ENCODE measurements at places on chromosomes 6 and 20. TPM values are rescaled to one million over a fixed set of nuclear protein-coding genes. Genes with fewer than 3 reads are reported as not detected.

GRCh38 chr20:24422091-24422760 is 47.2 kb upstream of the SYNDIG1 start:
- H3K27ac ChIP-seq, result no peak overlapping the region
- no peak for DNase-seq
- H3K4me1 ChIP-seq, result no peaks in the 10 kb centered on the region
- H3K36me3 ChIP-seq, result no peaks in the 10 kb centered on the region
- no peaks in the 10 kb centered on the region for H3K27me3 ChIP-seq

DNA sequence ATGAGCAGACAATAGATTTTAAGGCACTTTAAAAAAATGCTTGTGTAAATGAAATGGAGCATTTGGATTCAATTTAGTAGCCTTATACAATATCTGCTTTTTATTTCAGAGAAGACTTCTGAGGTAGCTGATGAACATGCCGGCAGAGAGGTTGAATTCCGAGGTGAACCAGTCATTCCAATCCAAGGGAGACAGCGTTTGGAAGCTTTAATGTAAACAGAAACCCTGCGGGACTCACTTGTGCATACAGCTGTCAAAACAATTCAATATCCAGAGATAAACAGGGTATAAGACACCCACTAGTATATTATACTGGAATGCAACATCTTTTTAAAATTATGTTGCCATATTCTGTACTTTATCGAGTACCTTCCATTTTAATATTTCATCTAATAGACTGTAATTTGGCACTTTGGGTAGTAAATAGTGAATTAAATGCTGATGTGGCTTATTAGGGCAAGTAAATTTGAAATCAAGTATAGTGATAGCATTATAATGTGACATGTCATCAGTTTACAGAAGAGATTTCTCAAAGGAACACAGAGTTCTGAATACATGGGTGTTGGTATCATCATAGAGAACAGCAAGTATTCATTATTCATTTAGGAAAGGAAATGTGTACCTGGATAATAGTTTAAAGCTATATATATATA is 347.7 kb downstream of the PRKN start:
- no peaks in the 10 kb centered on the region for H3K36me3 ChIP-seq
- H3K4me3 ChIP-seq, result no peak overlapping the region
- H3K27me3 ChIP-seq, result no peaks in the 10 kb centered on the region
- H3K27ac ChIP-seq, result no peak overlapping the region
- H3K4me1 ChIP-seq, result no peaks in the 10 kb centered on the region
- DNase-seq, result no peak

GRCh38 chr6:134288538-134289203 is 29.2 kb downstream of the SGK1 start:
- peak overlapping the region; percentile 91 for H3K27ac ChIP-seq
- H3K4me1 ChIP-seq, result peaks cover 9% of the 10 kb centered on the region
- H3K36me3 ChIP-seq, result no peaks in the 10 kb centered on the region
- DNase-seq, result peak; percentile 94
- no peak overlapping the region for H3K4me3 ChIP-seq

DNA sequence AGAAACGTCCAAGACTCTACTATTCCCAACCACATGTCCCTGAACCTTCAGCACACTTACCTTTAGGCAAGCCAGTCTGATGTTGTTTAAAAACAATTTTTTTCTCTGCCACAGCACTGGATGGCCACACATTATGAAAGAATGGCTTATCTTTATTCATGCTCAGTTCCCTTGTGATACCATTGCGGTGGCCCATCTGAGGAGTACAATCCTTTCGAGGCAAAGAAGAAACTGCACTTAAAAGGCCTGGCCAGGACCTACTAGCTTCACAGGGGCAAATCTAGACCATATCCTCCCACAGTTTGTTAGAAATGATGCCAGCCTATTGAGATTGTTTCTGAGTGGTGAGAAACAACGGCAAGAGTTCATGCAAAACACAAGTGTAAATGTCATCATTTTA is 88.4 kb upstream of the PLEKHG1 start:
- H3K4me3 ChIP-seq, result no peak overlapping the region
- H3K27me3 ChIP-seq, result no peaks in the 10 kb centered on the region
- H3K27ac ChIP-seq, result no peak overlapping the region

DNA sequence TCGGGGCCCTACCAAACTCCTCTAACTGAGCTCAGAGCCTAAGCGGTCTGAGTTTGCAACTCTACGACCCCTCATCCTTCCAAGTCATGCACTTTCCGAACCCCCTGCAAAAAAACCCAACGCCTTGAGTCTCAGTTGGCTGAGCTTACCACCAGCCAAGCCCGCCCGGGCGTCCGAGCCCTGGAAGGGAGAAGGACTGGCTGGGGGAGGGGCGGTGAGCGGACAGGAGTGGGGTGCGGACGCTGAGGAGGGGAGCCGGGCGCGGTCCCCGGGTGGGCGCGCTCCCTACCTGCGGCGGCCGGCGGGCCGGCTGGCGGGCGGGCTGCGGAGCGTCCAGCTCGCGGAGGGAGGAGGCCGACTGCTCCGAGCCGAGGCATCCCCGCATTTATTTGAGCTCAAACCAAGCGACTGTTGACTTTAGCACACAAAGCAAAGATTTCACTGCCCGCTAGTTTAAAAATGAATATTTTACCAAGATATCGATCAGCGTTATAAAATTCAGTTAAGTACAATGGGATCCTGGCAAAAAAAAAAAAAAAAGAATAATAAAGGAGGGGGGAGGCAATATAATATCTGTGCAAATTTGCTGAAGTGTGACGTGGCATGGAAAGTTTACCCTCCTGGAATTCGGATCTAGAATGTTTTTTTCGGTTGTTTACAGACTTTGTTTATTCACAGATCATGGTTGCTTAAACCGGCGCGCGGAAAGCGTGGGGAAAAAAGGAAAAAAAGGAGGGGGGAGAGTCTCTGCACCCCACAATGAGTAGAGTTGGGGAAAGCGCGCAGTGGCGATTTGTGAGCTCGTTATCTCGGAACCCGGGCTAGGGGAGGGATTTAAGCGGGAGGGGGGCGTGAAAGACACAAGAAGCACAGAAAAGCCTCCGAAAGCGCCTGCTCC is 5.9 kb downstream of the FOXA2 start:
- DNase-seq, result no peak
- H3K4me1 ChIP-seq, result no peaks in the 10 kb centered on the region

DNA sequence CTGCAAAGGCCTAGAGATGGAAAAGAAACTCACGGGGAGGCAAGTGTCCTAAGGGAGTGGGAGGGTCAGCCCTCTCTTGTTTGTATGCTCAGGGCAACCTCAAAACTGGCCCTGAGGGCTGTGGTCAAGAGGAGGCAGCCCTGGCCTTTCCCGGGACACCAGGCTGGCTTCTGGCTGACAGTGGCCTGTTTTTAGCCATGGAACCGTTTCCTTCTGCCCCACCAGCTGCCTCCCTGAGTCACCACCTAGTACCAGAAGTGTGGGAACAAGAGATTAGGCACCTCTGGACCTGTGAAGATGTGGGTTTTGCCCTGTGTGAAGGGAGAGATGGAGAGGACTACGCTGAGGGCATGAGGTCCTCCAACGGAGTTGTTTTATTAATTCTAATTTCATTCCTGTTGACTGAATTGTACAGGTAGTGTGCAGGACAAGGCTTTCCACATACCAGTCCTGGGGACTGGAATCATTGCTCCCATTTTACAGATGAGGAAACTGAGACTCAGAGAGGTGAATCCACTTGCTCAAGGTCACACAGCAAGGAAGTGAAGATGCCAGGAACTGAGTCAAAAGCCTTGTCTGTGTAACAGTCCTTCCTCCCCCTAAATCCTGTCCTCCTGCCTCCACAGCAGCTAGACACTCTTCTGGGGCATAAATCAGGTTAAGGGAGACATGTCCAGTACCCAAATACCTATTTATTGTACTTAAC is 5.5 kb downstream of the FOXS1 start:
- H3K27me3 ChIP-seq, result no peaks in the 10 kb centered on the region
- H3K27ac ChIP-seq, result no peak overlapping the region

DNA sequence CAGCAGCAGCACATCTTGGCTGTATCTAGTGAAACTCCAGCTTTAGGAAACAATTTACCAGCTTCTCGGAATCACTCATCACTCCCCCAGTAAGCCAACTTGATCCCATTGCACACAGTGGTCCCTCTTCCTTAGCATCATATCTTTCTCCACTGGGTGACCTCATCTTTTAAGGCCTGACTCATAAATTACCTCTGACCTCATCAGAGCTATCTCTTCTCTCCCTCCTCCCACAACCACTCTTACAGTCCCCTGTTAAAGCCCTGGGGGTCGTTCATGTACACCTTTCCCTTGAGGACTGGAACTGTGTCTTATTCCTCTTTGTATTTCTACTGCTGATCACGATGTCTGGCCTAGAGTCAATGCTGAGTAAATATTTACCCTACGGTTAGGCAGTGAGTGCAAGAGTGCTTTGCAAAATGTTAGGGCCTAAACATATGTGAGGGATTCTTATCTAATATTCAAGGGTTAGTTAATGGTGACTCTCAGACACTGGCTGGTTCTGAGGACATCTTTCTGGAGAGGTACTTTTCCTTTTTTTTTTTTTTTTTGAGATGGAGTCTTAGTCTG is 187.2 kb downstream of the LRFN2 start:
- H3K27me3 ChIP-seq, result no peaks in the 10 kb centered on the region
- no peak for DNase-seq
- no peaks in the 10 kb centered on the region for H3K4me1 ChIP-seq
- H3K27ac ChIP-seq, result no peak overlapping the region

GRCh38 chr20:41716911-41717310 is 98.7 kb upstream of the CHD6 start:
- H3K36me3 ChIP-seq, result no peaks in the 10 kb centered on the region
- no peak overlapping the region for H3K27ac ChIP-seq
- H3K4me3 ChIP-seq, result no peak overlapping the region
- no peaks in the 10 kb centered on the region for H3K4me1 ChIP-seq

DNA sequence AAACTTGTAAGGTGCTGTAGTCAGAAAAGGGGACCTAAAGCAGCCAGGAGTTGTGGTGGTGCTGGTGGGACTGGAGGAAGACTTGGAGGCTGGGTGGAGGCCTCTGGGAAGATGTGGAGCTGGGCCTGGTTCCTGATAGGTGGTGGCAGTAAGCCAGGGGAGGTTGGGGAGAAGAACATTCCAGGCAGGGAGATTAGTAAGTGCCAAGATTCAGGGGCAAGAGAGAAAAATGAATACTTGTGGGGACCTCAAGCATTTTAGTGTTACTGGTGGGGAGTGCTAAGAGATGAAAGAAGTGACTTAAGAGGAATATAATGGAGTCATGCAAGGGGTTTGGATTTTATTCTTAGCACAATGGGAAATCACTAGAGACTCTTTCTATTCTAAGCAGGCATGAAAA is 79.0 kb upstream of the B3GAT2 start:
- H3K27ac ChIP-seq, result no peak overlapping the region
- no peak for DNase-seq
- no peaks in the 10 kb centered on the region for H3K36me3 ChIP-seq
- H3K4me3 ChIP-seq, result no peak overlapping the region
- no peaks in the 10 kb centered on the region for H3K4me1 ChIP-seq

DNA sequence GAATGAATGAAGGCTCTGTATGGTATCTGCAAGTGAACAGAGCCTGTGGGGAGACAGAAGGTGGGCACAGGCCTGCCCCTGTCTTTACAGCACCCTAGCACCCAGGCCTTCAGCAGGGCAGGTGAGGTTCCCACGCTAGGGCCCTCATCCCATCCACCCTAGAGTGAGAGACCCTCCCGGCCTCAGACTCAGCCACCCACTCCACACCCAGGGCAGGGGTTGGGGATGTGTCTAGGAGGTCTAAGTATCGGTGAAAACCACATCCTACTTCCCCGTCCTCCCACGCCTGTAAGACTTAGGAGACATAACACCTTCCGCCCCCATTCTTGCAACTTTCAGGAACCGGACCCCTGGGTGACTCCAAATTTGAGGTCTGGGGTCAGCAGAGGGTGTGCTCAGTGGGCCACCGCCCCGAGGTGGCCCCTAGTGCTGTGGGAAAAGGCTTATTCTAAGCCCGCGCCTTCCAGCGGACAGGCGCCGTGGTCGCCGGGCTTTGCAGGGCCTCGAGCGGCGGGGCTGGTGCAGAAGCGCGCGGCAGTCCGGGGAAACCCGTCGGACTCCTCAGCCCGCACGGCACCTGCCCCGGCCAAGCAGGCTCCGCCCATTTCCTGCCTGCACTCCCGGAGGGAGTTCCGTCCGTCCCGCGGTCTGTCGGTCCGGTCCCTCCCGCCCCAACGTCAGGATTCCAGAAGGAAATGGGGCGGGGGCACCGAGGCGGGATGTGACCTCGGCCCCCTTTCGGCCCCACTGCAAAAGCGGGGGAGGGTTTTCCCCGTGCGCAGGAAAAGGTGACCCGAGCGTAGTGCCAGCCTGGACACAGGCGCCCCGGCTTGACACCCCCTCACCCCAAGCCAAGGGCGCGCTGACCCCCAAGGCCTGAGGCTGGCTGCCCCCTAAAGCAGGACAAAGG is 868 bp downstream of the SAMD10 start:
- peaks cover 3% of the 10 kb centered on the region for H3K36me3 ChIP-seq
- H3K4me1 ChIP-seq, result peaks cover 39% of the 10 kb centered on the region
- H3K27ac ChIP-seq, result no peak overlapping the region
- peak; percentile 43 for DNase-seq

- no peaks in the 10 kb centered on the region for H3K36me3 ChIP-seq
- peaks cover 7% of the 10 kb centered on the region for H3K4me1 ChIP-seq
- no peak overlapping the region for H3K4me3 ChIP-seq
- no peak overlapping the region for H3K27ac ChIP-seq
These were observed 9.3 kb upstream of the ARID1B start for GRCh38 chr6:156767603-156768467.

DNA sequence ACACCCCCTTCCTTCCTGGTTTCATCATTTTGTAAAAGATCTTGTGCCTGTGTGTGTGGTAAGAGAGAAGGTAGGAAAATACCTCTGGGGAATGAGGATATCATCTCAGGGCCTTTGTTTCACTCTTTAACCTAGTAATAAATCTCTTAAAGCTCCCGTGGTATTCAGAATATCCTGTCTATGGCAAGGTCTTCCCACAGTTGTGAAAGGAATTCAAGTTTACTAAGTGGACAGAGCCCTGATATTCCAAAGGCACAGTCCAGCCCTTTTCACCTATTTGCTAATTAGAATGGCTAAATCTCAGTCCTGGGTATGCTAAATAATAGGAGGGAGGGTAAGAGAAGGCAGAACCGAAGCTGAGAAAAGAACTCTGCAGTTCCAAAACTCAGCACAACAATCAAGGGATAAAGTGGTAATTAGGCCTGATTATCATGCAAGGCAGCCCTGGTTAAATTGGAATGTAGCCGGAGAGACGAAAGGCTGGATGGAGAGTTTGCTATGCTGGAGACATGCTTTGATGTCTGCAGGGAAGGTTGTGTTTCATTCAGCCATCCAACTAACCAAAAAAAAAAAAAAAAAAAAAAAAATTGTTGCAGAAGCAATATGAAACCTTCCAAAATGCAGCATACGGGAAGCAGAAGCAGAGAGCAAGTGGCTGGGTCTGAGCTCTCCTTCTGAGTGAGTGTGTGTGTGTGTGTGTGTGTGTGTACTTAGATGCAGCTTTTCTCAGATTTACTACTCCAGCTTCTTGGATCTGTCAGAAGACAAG is 28.5 kb upstream of the PIM1 start:
- peak; percentile 81 for DNase-seq
- H3K4me3 ChIP-seq, result no peak overlapping the region

- H3K27me3 ChIP-seq, result no peaks in the 10 kb centered on the region
- no peaks in the 10 kb centered on the region for H3K36me3 ChIP-seq
- no peak overlapping the region for H3K27ac ChIP-seq
- H3K4me3 ChIP-seq, result no peak overlapping the region
- no peaks in the 10 kb centered on the region for H3K4me1 ChIP-seq
These were observed 656.7 kb upstream of the ID4 start for GRCh38 chr6:19180348-19181072.

GRCh38 chr20:60485012-60485760 is 527.0 kb downstream of the CDH26 start:
- H3K4me3 ChIP-seq, result no peak overlapping the region
- H3K36me3 ChIP-seq, result no peaks in the 10 kb centered on the region
- no peaks in the 10 kb centered on the region for H3K4me1 ChIP-seq
- DNase-seq, result no peak
- no peaks in the 10 kb centered on the region for H3K27me3 ChIP-seq

COL11A2 gene
- under 0.01 TPM for total RNA-seq

PRSS35 gene
- total RNA-seq, result 6.7 TPM

LRP11 gene
- total RNA-seq, result 74.7 TPM

PRPH2 gene
- total RNA-seq, result 0.83 TPM

SLC17A1 gene
- not detected for total RNA-seq

EYA4 gene
- 11.9 TPM for total RNA-seq

COX4I2 gene
- not detected for total RNA-seq
